Hepatocyte (in vitro differentiated cells): ENCODE measurements at places on chromosomes 7 and 10. TPM values are rescaled to one million over a fixed set of nuclear protein-coding genes. Genes with fewer than 3 reads are reported as not detected.

Gene ANXA8L1
- 38.0 and 54.0 TPM in 2 replicates for total RNA-seq

Gene MKI67
- total RNA-seq = 9.1 and 13.1 TPM in 2 replicates

Gene PRKG1
- 8.1 and 12.3 TPM in 2 replicates for total RNA-seq

Gene MNX1
- 2.3 and 2.8 TPM in 2 replicates for total RNA-seq

Gene MAD1L1
- total RNA-seq = 31.0 and 31.6 TPM in 2 replicates

Gene SLC35G1
- total RNA-seq = 19.1 and 19.3 TPM in 2 replicates

Gene CPEB3
- 4.1 and 4.9 TPM in 2 replicates for total RNA-seq

Gene TMEM139
- total RNA-seq = 19.8 and 21.0 TPM in 2 replicates

Gene KIAA1549
- 5.7 and 7.3 TPM in 2 replicates for total RNA-seq

Gene FZD8
- 5.9 and 7.7 TPM in 2 replicates for total RNA-seq
